ENCODE measurements at places on chromosomes 7 and 10. TPM values are rescaled to one million over a fixed set of nuclear protein-coding genes. Genes with fewer than 3 reads are reported as not detected.

DNA sequence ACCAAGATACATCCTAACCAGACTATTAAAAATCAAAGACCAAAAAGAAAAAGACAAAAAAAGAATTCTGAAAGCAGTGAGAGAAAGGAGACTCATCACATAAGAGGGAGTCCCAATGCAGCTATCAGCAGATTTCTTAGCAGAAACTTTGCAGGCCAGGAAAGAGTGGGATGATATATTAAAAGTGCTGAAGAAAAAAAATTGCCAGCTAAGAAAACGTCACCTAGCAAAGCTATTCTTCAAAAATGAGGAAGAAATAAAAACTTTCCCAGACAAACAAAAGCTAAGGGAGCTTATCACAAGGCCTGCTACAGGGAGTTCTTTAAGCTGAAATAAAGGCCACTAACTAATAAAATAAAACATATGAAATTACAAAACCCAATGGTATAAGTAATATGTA lies 40.5 kb upstream of the CDK6 start:
- DNase-seq = no peak

CFAP46 gene
- total RNA-seq = 13.3 TPM

DNA sequence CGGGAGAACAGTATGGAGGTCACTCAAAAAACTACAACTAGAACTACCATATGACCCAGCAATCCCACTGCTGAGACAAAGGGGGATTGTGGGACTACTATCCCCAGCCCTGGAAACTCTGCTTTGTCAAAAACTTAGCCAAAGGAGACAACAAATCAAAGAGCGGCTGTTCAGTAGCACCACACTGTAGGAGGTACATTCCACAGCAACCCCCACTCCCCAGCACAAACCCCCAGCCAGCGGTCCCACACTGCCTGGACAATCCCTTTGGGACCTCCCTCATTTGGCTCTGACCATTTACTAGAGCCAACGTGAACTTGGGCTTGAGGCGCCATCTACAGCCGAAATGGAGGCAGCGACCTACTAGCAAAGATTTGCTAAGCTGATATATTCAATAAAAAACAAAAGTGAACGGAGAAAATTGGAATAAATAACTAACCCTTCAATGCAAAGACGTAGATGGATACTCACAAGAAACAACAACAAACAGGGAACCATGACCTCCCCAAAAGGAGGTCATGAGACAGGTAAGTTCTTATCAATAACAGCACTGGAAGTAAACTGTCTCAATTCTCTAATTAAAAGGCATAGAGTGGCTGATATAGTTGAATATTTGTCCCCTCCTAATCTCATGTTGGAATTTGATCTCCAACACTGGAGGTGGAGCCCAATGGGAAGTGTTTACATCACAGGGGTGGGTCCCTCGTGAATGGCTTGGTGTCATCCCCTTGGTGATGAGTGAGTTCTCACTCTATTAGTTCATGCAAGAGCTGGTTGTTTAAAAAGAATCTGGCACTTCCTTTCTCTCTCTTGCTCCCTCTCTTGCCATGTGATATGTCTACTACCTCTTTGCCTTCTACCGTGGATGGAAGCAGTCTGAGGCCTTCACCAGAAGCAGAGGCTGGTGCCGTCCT lies 119.0 kb upstream of the KCNMA1 start:
- DNase-seq = no peak

- DNase-seq = no peak
Measured at GRCh38 chr7:6162650-6163366, 109.6 kb downstream of the CYTH3 start.

DNA sequence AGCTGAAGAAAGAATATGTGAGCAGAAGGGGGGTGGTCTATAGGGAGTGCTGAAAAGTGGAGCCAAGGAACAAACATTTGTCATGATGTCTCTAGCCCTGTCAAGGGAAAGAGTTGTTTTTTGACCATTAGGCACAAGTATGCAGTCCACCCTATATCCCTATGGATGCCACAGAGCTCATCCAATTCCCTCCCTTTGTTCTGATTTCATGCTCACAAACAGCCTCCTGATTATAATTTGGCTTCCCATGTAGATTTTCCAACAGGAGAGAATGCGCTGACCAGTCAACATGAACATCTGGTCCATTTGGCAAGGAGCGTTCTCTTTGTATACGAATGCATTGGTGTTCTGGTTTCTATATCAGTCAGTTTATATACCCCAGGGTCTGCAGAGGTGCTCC lies 12.1 kb upstream of the CEP41 start:
- DNase-seq = no peak

HOXA1 gene
- total RNA-seq = not detected

DNA sequence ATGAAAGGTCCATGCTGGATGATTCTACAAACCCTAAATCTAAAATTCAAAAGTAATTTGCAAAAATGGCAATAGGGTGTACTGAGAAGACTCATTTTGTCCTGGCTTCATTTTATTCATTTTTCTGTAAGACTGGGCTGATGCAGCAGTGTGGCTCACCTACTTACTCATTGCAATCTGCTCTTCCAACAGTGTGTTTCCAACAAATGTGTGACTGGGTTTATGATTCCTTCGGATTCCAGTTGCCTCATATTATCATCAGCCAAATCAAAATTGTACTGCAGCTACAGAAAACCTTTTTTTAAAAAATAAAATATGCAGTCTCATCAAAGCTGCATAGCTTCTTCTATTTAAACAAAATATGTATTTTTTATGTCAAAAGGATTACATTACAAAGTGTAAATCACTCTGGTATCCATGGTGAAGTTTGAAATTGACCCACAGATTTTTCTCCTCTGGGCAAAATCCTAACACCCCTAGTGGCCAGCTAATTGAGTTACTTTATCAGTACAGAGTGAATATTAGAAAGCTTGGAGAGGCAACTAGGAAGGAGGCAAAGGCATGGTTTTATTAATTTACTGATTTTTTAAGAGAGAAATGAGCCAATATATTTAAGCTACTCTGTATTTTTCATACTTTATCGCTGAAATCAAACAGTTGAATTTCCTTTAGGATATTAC lies 390.3 kb downstream of the MAGI2 start:
- DNase-seq = no peak

SP4 gene
- 8.0 TPM for total RNA-seq

DNA sequence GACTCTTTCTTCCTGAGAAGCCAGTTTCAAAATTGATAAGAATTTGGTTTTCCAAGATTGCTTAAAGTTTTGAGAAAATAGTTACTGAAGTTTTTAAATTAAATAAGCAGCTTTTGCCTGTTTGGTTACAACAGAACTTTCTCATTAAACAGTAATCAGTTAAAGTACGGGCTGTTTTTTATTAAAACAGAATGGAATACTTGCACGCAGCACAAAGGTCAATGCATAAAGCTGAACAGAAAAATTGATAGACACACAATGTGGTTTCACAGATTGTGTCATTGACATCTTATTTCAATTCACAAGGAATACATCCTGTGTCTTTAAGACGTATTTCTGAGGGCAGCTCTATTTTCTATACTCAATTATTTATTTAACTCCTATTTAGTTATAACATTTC lies 192.2 kb downstream of the PRKG1 start:
- DNase-seq = no peak

- no peak for DNase-seq
Measured at GRCh38 chr7:77413861-77414424, 2.2 kb downstream of the GSAP start.

- DNase-seq = no peak
Measured at GRCh38 chr10:48587101-48587500, 17.8 kb downstream of the ARHGAP22 start.

DNA sequence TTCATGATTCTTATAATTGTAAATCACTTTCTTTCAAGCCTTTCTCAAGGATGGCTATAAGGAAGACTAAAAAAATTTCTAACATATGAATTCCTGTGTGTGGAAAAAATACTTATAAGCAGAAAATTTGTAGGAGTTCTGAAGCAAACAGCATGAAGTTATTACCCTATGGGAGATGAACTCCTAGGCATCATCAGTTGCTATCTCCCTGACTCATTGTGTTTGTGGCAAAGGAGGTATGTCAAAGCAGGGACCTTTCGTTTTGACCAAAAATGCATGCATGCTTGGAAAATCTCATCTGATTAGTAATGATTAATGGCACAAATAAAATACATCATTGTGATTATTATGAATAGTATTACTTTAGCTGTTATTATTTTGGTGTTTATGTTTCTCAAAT lies 59.4 kb downstream of the CALCR start:
- DNase-seq = no peak

AGAP5 gene
- 3.8 TPM for total RNA-seq
